Astrocyte (in vitro differentiated cells and primary cell): ENCODE measurements at places on chromosomes 16 and 17. TPM values are rescaled to one million over a fixed set of nuclear protein-coding genes. Genes with fewer than 3 reads are reported as not detected.
A peak's percentile ranks its signal among the peaks of the same experiment; 100 is the strongest.

GRCh38 chr16:13314633-13315032 lies 413.2 kb downstream of the SHISA9 start:
- H3K4me1 ChIP-seq: no peaks in the 10 kb centered on the region
- no peaks in the 10 kb centered on the region for H3K27me3 ChIP-seq
- DNase-seq: no peak
- H3K36me3 ChIP-seq: no peaks in the 10 kb centered on the region
- H3K27ac ChIP-seq: no peak overlapping the region

DNA sequence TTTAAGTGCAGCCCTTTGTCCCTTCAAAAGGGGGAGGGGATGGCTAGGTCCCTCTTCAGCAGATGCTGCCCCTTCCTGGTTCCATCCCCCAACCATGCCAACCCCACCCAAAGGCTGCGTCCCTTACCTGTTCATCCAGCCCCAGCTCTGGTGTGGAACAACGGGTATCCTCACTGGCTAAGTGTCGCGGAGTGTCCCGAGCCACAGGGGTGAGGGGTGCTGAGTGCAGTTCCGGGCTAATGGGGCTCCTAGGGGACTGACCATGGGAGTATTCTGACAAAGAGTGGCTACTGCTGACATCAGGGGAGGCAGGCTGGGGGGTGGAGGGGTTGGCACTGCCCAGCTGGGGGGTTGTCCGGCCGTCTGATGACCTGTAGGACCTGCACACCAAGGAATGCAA lies 32.9 kb downstream of the STH start:
- H3K27ac ChIP-seq: no peak overlapping the region
- H3K4me3 ChIP-seq: no peak overlapping the region
- no peaks in the 10 kb centered on the region for H3K27me3 ChIP-seq
- H3K36me3 ChIP-seq: peaks cover 56% of the 10 kb centered on the region

DNA sequence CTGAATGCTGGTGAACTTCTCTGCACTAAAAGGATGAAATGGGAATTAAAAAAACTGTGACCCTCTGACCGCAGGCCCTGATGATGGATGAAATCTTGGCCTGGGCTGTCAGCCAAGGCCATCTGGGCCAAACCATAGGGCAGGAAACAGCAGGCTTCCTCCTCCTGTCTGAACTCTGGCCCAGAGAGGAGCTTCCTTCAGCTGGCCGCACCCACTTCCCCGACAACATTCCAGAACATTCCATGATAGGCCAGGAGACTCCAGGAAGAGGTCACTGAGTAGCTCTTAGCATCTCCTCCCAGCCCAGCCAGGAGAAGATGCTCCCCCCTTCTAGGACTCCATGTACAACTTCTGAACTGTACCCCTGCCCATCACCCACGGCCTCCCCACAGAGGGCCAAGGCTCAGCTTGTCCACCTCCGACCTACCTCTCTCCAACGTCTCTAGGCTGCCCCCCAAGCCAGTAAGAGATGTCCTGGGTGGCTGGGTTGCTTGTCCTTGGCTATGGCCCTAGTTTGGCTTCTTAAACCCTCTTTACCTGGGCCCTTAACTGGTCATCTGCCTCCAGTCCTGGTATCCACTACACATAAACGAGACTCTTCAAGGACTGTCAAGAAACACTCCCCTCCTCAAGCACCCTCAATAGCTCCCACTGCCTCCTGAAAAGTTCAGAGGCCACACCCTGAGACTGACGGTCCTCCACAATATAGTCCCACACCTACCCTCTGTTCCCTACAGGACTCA lies 1.7 kb downstream of the RPH3AL start:
- H3K4me1 ChIP-seq: peaks cover 7% of the 10 kb centered on the region
- H3K36me3 ChIP-seq: no peaks in the 10 kb centered on the region
- H3K27ac ChIP-seq: no peak overlapping the region
- no peak overlapping the region for H3K4me3 ChIP-seq

- H3K4me1 ChIP-seq: no peaks in the 10 kb centered on the region
- H3K4me3 ChIP-seq: no peak overlapping the region
- no peaks in the 10 kb centered on the region for H3K27me3 ChIP-seq
- no peak for DNase-seq
Observed at GRCh38 chr16:84059111-84059510, 16.5 kb upstream of the SLC38A8 start.

GRCh38 chr16:57720142-57720575 lies 15.4 kb upstream of the KATNB1 start:
- DNase-seq: peak; percentile 8
- peaks cover 4% of the 10 kb centered on the region for H3K27me3 ChIP-seq
- H3K4me1 ChIP-seq: no peaks in the 10 kb centered on the region
- no peak overlapping the region for H3K27ac ChIP-seq
- no peak overlapping the region for H3K4me3 ChIP-seq
- no peaks in the 10 kb centered on the region for H3K36me3 ChIP-seq

DNA sequence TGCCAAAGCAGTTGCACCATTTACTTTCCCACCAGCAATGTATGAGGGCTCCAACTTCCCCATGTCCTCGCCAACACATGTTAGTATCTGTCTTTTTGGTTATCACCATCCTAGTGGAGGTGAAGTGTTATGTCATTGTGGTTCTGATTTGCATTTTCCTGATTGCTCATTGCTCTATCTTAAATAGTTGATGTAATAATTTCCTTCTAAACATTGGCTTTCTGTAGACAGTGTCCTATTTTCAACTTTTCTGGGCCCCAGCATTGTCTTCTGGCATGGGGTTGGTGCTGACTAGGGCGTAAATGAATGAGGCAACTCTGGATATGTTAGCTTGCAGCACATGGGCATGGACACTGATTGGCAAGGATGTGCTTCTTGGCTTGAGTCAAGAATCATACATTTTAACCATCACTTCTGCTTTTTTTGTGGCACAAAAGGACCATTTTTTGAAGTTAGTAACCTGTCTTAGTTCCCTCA lies 25.1 kb downstream of the PLCG2 start:
- no peak overlapping the region for H3K4me3 ChIP-seq
- no peak for DNase-seq
- no peaks in the 10 kb centered on the region for H3K4me1 ChIP-seq
- H3K27ac ChIP-seq: no peak overlapping the region
- H3K36me3 ChIP-seq: no peaks in the 10 kb centered on the region

DNA sequence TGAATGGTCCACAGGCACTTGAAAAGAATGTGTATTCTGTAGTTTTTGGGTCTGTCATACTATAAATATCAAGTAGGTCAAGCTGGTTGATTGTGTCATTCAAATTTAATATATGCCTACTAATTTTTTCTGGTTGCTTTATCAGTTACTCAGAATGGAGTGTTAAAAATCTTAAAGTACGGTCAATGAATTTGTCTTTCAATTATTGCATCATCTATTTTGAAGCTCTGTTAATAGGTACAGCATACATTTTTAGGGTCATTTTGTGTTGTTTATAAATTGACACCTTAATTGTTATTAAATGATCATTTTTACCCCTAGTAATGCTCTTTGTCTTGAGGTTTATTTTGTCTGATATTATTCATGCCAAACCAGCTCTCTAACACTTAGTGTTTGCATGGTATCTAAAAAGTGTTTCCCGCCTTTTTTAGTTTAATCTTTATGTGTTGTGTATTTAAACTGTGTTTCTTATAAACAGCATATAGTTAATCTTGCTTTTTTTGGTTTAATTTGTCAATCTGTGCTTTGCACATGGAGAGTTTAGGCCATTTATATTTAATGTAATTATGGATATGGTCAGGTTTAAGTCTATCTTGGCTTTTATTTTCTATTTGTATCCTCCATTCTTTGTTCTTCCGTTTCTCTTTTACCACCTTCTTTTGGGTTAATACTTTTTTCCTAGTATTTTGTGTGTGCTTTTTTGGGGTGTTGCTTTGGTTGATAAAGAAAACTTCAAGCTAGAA lies 204.9 kb upstream of the EEF2KMT start:
- no peak overlapping the region for H3K27ac ChIP-seq
- H3K36me3 ChIP-seq: no peaks in the 10 kb centered on the region
- H3K4me1 ChIP-seq: no peaks in the 10 kb centered on the region

- no peaks in the 10 kb centered on the region for H3K4me1 ChIP-seq
- H3K27me3 ChIP-seq: no peaks in the 10 kb centered on the region
- peak; percentile 36 for DNase-seq
- no peak overlapping the region for H3K27ac ChIP-seq
Observed at GRCh38 chr16:50763211-50763610, 21.3 kb downstream of the CYLD start.

- H3K4me1 ChIP-seq: no peaks in the 10 kb centered on the region
- no peak overlapping the region for H3K27ac ChIP-seq
- DNase-seq: peak; percentile 10
Observed at GRCh38 chr17:74239172-74239571, 25.8 kb downstream of the TTYH2 start.

- H3K27me3 ChIP-seq: no peaks in the 10 kb centered on the region
- peak; percentile 81 for DNase-seq
- H3K4me3 ChIP-seq: no peak overlapping the region
- H3K36me3 ChIP-seq: no peaks in the 10 kb centered on the region
- no peak overlapping the region for H3K27ac ChIP-seq
Observed at GRCh38 chr16:69017036-69017783, 88.2 kb upstream of the HAS3 start.

- no peaks in the 10 kb centered on the region for H3K27me3 ChIP-seq
- no peak for DNase-seq
- H3K4me3 ChIP-seq: no peak overlapping the region
- H3K36me3 ChIP-seq: no peaks in the 10 kb centered on the region
- H3K27ac ChIP-seq: no peak overlapping the region
Observed at GRCh38 chr17:79565606-79566250, 45.1 kb downstream of the RBFOX3 start.

- no peak overlapping the region for H3K4me3 ChIP-seq
- no peak overlapping the region for H3K27ac ChIP-seq
- peaks cover 29% of the 10 kb centered on the region for H3K4me1 ChIP-seq
Observed at GRCh38 chr16:17372386-17372785, 98.4 kb downstream of the XYLT1 start.

DNA sequence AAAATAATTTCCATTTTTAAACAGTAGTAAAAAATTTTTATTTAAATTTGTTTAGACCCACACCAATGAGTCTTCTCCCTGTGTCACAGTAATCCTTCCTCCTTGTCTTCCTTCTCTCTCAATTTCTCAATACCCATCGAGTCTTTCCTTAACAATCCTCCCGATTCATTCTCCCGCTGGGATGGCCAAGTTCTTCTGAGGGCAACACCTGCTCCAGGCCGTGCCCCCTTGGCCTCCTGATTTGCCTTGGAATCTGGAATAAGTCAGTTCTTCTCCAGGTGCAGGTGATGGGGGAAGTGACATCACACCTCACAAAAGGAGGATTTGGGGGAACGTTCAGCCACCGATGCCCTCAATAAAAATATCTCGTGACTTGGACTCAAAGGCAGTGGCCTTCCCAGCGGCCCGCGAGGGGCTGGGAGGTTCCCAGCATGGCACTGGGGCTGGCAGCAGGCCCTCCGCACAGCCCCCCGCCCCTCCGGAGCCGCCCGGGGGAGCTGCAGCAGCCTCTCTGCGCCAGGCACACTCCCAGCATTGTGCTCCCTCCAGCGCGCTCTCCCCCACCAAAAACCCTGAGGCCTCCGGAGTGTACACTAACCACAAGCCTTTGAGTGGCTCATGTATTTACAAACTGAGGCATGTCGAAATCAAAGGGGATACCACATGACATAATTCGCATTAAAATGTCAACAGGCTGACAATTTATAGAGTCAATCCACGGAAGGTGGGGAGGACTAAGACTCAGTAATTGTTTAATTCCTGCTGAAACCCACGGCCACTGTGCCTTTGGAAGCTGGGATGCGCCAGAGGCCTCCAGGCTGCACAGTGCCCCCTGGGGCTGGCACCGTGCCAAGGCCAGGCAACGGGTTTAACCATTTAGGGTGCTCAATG lies 120.5 kb downstream of the ZFHX3 start:
- no peaks in the 10 kb centered on the region for H3K36me3 ChIP-seq
- DNase-seq: peak; percentile 88
- H3K27me3 ChIP-seq: no peaks in the 10 kb centered on the region
- H3K4me1 ChIP-seq: peaks cover 23% of the 10 kb centered on the region
- H3K4me3 ChIP-seq: no peak overlapping the region

DNA sequence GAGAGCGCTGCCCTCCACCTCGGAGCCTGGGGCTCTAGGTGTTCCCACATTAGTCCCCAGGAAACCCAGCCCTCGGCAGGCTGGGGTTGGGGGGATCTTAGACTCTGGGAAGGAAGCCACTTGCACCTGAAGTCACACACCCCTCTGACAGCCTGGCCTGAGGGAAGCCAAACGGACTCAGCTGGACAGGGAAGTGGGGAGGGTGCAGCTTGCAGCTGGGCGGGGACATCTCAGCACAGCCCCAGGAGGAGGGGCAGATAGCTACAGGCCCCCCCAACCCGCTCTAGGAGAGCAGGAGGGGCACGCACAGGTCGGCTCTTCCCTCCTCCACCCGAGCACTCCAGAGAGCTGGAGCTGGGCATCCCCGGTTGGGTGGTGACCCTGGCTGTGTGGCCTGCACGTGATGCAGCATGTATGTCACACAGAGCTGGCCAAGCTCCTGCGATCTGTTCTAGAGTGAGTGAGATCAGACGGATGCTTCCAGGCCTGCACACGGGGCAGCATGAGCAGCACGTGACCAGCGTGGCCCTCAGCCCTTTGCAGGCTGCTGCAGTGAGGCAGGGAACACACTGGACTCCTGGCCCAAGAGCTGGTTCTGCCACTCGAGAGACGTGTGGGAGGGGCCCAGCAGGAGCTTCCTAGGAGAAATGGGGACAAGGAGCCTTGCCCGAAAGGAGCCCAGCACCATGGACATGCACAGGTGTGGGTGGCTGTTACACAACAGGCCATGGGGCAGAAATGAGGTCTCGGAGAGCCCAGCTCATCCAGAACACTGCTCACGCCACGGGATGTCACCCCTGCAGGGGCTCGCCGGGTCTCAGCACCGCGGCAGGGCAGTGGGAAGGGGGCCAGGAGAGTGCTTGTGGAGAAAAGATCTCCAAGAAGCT lies 15.4 kb downstream of the KIFC3 start:
- H3K27ac ChIP-seq: no peak overlapping the region
- peaks cover 12% of the 10 kb centered on the region for H3K4me1 ChIP-seq
- no peak for DNase-seq
- H3K4me3 ChIP-seq: no peak overlapping the region
- peaks cover 22% of the 10 kb centered on the region for H3K36me3 ChIP-seq
- no peaks in the 10 kb centered on the region for H3K27me3 ChIP-seq

GRCh38 chr16:78503602-78504001 lies 404.1 kb downstream of the WWOX start:
- H3K27ac ChIP-seq: no peak overlapping the region
- H3K4me3 ChIP-seq: no peak overlapping the region
- no peaks in the 10 kb centered on the region for H3K36me3 ChIP-seq

GRCh38 chr17:44623070-44623725 lies 33.1 kb upstream of the MEIOC start:
- H3K4me1 ChIP-seq: peaks cover 4% of the 10 kb centered on the region
- H3K27ac ChIP-seq: no peak overlapping the region
- DNase-seq: peak; percentile 66
- H3K4me3 ChIP-seq: no peak overlapping the region
- H3K27me3 ChIP-seq: no peaks in the 10 kb centered on the region

- H3K4me1 ChIP-seq: no peaks in the 10 kb centered on the region
- H3K27ac ChIP-seq: no peak overlapping the region
- H3K36me3 ChIP-seq: no peaks in the 10 kb centered on the region
- no peak overlapping the region for H3K4me3 ChIP-seq
Observed at GRCh38 chr17:57341611-57342540, 85.6 kb downstream of the MSI2 start.

GRCh38 chr16:56950881-56951771 lies 10.6 kb upstream of the CETP start:
- peaks cover 3% of the 10 kb centered on the region for H3K36me3 ChIP-seq
- no peaks in the 10 kb centered on the region for H3K27me3 ChIP-seq
- DNase-seq: no peak
- no peak overlapping the region for H3K27ac ChIP-seq

GRCh38 chr16:22077700-22078313 lies 14.5 kb upstream of the VWA3A start:
- H3K36me3 ChIP-seq: peaks cover 6% of the 10 kb centered on the region
- H3K4me1 ChIP-seq: peaks cover 5% of the 10 kb centered on the region
- no peak overlapping the region for H3K27ac ChIP-seq
- DNase-seq: peak; percentile 27
- no peak overlapping the region for H3K4me3 ChIP-seq

The TNFRSF13B gene
- total RNA-seq: not detected in 2 replicates

The TMEM106A gene
- 10.1 and 11.4 TPM in 2 replicates for total RNA-seq

The TPPP3 gene
- 0.65 and 0.75 TPM in 2 replicates for total RNA-seq

The SKA2 gene
- 34.0 and 42.6 TPM in 2 replicates for total RNA-seq

The WFIKKN1 gene
- 0.43 and 0.89 TPM in 2 replicates for total RNA-seq

The CCL13 gene
- not detected in 2 replicates for total RNA-seq
